MCF 10A (cell line): ENCODE measurements at places on chromosomes 7 and 10. TPM values are rescaled to one million over a fixed set of nuclear protein-coding genes. Genes with fewer than 3 reads are reported as not detected.

Gene NANOS1
- total RNA-seq, result 2.2 and 3.8 TPM in 2 replicates

Gene RGS10
- total RNA-seq, result 17.0 and 26.0 TPM in 2 replicates

Gene ZPBP
- total RNA-seq, result not detected in 2 replicates

Gene GCC1
- 27.7 and 30.2 TPM in 2 replicates for total RNA-seq

- DNase-seq, result no peak
These were observed 115.0 kb downstream of the FAM107B start for GRCh38 chr10:14659626-14660196.

GRCh38 chr7:19079066-19079465 lies 38.4 kb downstream of the TWIST1 start:
- peak; percentile 75 for DNase-seq

DNA sequence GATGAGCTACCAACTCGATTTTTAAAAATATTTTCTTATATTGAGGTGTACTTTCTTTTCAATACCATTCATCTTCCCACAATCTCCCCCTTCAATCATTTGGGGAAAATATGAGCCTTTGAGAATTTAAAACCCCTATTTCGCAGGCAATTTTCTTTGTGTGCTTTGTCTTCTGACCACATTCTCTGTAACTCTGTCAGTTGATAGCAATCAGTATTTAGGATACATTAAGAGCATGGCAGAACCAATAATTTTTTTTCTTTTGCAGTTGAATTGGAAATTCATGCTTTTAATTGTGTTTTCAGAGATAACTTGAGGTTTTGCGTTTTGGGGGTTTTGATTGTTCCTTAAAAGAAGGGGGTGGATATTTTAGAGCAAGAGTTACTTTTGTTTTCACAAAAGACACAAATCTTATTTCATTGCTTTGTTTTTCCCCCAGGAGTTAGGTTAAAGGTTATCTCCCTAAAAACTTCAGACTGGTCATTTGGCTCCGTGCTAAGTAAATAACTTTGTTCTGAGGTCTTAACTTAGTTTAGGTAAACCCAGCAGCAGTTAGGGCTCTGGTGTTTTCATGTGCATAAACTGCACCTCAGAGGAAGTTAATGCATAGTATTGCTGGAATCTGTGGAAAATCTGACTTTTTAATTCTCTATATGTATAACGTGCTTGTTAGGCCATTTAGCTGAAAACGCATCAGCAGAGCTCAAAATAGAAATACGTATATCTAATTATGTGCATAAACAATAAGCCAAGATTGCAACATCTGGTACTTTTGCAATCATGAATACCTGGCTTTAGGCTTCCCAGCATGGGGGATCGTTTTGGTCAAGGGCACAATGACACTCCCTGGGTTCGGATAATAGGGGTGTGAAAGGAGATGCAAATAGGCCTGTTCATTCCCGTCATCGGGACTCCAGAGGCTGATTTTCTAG lies 676.4 kb upstream of the ANKRD30A start:
- DNase-seq, result peak; percentile 72

Gene TMEM176A
- total RNA-seq, result not detected in 2 replicates

Gene FBH1
- total RNA-seq, result 61.8 and 70.5 TPM in 2 replicates

DNA sequence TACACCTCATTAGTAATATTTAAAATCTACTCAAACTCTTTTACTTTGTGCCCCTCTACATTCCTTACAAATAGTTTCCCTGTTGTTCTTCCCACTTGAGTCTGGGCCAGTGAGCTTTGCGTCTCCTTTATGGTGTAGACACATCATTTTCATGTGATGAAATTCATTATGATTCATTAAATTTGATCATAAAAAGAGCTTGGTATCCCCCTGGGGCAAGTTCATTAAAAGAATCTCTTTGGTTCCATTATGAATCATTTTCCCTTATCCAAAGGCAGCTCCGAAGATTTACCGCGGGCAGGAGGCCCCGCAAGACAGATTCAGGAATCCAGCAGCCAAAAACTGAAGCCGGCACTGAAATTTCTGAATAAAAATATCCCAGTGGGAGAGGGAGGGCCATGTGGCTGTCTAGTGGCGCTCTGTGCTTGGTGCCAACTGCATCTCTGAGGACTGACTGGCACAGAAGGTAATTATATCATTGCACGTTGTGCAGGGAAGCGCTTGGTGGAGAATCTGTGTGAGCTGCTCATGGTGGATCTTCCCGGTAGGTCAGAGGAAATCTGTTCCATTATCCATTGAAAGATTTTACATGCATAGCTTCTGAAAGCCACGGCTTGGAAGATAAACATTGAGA lies 151.4 kb upstream of the PITRM1 start:
- peak; percentile 89 for DNase-seq
